ENCODE measurements at places on chromosomes 3 and 15.
A peak's percentile ranks its signal among the peaks of the same experiment; 100 is the strongest.

- no peak for DNase-seq
Measured at GRCh38 chr3:31223278-31223677, 309.4 kb upstream of the STT3B start.

DNA sequence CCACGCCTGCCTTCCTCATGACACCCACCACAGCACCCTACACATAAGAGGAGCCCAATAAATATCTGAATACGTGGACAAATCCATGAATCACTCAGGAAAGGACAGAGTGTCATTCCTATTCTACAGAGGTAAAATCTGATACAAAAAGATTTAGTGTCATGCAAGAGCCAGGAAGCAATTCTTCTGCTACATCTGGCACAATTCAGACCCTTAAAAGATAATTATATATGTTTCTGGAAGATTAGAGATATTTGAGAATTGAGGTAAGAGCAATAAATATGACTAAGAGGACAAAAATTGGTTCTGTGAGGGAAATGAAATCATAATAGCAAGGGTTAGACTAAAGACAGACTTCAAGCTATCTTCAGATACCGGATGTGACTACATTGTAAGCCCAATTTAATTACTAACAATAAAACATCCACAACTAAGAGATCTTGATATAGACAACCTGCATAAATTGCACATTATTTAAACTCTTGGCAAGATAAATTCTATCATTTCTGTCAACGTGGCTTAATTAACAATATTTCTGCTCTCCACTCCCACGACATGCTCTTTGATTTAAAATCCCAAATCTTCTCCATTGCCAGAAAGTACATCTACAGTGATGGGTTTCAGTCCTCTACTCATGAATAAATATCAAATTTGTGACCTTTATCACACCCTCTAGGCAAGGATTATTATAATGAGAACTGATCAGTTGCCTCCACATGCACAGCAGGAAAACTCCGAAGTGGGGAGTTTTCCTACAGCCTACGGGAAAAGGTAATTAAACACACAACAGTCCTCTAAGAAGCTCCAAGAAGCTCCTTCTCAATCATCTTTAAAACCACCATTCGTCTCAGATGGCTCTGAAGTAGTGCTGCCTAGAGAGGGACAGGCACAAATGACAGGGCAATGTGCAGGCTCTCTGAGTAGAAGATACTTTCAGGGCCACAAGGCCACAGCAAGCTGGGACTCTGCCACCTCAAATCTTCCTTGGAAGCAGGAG lies 32.6 kb downstream of the MB21D2 start:
- no peak for DNase-seq

- no peak for DNase-seq
Measured at GRCh38 chr15:73517566-73517965, 74.6 kb downstream of the REC114 start.

- no peak for DNase-seq
Measured at GRCh38 chr15:88393719-88394519, 73.3 kb downstream of the MRPL46 start.

- peak; percentile 71 for DNase-seq
Measured at GRCh38 chr3:9402410-9403228, 5.2 kb downstream of the SETD5 start.

- DNase-seq, result no peak
Measured at GRCh38 chr15:76169018-76169417, 109.2 kb downstream of the TMEM266 start.

DNA sequence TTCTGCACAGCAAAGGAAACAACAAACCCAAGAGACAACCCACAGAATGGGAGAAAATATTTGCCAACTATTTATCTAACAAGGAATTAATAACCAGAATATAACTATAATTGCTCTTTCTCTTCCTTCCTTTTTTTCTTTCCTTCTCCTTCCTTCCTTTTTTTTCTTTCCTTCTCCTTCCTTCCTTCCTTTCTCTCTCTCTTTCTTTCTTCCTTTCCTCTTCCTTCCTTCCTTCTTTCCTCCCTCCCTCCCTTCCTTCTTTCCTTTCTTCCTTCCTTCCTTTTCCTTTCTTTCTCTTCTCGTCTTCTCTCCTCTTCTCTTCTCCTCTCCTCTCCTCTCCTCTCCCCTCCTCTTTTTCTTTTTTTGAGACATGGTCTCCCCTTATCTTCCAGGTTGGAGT lies 345.4 kb upstream of the ARRDC4 start:
- DNase-seq, result no peak

- no peak for DNase-seq
Measured at GRCh38 chr15:68384451-68385239, 47.3 kb downstream of the ITGA11 start.

DNA sequence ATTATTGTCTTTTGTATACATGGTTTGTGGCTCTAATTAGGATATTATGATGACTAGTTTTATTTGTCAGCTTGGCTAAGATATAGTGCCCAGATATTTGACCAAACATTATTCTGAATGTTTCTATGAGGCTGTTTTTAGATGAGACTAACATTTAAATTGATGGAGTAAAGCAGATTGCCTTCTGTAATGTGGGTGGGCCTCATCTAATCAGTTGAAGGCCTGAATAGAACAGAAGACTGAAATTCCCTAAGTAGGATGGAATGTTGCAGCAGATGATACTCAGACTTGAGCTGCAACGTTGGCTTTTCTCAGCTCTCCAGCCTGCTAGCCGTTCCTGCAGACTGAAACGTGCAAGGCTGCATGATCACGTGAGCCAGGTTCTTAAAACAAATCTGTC lies 546.5 kb downstream of the EDEM1 start:
- no peak for DNase-seq

DNA sequence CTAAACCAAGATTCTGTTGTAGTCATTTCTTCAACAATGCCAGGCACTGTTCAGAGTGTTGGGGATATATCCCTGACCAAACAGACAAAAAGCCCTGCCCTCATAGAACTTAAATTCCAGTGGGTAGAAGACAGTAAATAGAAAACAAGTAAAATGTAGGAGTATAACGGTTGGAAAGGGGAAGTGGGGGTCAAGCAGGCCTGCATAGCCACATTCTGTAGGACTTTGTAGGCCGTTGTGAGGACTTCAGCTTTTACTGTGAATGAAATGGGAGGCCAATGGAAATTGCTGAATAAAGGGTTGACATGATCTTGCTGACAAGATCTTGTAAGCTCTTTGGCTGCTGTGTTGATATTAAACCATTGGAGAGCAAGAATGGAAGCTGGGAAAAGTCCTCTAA lies 1.8 kb downstream of the MRPS11 start:
- no peak for DNase-seq

GRCh38 chr3:156397534-156397933 lies 157.4 kb downstream of the SSR3 start:
- DNase-seq, result no peak

DNA sequence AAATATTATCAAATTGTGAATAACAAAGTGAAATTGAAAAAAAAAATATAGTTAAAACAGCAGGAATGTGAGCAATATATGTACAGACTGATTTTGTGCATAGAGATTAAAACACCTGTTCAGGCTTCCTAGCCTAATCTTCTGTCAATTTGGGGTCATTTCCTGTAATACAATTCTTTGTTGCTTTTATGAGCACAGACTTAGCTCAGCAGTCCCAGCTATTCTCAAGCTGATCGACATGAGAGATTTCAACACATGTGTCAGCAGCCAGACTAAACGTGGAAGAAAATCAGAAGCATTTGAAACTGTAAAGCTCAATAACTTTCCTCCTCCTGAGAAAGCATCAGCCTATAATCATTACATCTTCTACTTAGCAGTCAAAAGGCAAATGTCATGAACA lies 1.6 kb upstream of the FHIT start:
- no peak for DNase-seq

- no peak for DNase-seq
Measured at GRCh38 chr3:176275113-176275512, 922.2 kb downstream of the TBL1XR1 start.

DNA sequence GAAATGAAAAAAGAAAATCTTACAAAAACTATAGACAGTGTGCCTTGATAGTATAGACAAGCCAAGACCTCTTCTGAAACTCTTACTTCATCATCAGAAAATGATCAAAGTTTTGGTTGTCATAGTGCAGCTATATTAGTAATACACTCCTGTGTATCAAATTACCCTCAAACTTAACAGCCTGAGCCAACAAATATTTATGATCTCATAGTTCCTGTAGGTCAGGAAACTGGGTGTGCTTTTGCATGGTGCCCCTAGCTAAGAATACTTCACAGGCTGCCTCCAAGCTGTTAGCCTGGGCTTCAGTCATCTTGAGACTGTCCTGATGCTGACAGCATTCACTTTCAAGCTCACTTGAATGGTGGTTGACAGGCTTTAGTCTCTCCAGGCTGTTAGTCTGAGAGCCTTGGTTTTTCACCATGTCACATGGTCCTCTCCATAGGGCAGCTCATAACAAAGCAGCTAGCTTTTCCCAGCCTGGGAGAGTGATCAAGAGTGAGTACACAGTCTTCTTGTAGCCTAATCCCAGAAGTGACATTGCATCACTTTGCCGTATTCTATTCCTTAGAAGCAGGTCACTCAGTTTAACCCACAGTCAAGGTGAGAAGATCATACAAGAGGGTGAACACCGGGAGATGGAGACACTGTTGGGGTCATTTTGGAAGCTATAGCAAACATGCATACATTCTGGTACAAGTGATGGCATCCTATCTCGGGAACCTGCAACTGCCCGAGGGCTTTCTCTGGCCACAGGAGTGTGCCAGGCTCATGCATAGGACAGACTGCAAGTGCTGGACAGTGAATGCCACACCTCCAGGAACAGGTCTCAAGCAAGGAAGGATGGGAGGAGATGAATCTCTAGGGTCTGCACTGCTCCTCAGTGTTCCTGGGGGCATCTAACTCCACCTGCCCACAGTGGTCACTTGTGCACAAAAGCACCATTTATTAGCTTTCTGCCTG lies 173.4 kb upstream of the CADPS start:
- DNase-seq, result no peak

DNA sequence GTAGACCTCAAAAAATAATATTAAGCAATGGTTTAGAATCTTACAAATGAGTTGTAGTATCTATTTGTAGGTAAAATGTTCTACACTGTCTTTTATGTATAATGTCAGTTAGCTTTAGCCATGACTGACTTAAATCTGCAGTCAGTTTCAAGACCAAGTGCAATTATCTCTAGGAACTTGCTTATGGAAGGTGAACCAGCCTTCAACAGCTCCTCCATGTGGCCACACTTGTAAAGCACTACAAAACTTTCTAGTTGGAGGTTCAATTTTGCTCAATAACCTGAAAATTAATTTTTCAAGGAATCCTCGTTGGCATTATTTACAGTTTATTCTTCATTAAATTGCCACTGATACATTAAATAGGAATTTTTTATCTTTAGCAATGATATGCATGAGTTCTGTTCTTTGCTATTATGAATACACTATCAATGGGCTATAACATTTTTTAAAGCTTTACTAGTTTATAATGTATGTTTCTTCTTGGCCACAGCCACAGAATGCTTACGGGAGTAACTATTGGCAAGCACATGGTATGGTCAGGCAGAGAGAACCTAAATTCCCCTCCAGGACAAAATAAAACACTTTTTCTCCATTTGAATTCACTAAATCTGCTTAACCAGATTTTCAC lies 315.3 kb upstream of the UBE2E2 start:
- no peak for DNase-seq

DNA sequence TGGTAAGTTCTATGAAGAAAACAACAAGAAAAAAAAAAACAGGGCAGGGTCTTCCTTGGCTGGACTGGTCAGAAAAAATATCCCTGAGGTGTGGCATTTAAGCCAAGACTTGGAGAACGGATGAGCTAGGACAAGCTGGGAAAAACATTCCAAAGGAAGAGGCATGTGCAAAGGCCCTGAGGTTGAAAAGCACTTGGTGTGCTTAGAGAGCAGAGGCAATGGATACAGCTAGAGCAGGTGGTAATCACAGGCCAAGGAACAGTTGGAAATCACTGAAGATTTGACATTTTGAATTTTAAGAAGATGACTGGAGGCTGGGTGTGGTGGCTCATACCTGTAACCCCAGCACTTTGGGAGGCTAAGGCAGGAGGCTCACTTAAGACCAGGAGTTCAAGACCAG lies 42.9 kb upstream of the PDE8A start:
- DNase-seq, result no peak

DNA sequence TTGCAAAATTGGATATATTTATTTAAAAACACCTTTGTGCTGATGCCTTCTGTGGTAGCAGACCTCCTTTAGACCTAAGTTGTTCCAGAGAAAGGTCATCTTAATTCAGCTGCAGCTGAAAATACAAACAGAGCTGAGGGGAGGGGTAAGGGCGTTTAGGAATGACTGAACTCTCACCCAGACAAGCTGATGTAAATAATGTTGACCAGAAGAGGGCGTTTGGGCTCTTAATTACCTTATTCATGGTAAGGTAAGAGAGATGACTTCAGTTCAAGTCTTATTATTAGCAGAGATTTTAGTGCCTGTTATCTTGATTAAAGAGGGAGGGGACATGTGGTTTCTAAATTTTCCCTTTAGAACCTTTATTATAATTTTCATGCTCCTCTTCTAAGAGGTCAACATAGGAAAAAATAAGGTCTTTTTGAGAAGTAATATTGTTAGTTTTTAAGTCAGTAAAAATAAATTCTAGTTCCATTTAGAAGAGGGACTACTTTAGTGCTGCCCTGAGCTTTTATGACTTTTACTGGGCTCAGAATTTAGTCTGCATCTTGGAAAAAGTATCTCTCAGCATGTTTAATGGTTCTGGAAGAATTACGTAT lies 46.3 kb downstream of the GPR171 start:
- DNase-seq, result peak; percentile 25

DNA sequence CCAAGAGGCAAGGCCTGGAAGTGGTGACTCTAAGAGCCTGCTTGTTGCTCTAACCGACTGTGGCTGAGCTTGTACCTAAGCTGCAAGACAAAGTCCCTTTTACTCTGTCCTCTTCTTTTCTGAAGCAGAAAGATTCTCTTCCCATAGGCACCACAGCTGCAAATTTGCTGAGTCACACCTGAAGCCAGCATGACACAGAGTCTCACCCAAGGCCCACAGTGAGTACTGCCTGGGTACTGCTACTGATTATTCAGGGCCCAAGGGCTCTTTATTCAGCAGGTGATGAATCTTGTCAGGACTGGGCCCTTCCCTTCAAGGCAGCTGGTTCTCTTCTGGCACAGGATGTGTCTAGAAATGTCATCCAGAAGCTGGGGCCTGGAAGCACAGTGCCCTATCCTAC lies 18.9 kb upstream of the TIGIT start:
- DNase-seq, result no peak

GRCh38 chr15:88897456-88898194 lies 2.3 kb upstream of the HAPLN3 start:
- peak; percentile 19 for DNase-seq

GRCh38 chr3:193782276-193782647 lies 189.3 kb downstream of the OPA1 start:
- DNase-seq, result no peak

DNA sequence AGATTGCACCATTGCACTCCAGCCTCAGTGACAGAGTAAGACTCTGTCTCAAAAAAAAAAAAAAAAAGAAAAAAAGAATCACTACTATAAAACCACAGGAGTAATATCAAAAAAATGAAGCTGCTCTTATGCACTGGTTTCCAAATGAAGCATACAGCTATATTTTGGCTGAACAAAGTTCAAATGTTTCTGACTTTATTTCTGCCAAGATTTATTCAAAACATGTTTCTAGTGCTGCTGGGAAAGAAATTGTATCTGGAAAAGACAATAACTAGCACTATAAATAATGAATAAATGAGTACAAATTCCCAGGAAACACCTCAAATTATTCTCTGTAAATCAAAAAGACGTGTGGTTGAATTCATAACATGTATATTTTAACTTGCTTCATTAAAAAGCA lies 102.5 kb upstream of the MME start:
- DNase-seq, result no peak

GRCh38 chr3:48118322-48118721 lies 69.9 kb downstream of the CDC25A start:
- no peak for DNase-seq

Measured in retina (tissue), 1 donor.